ENCODE measurements at places on chromosomes 2 and 18.

GRCh38 chr2:119106301-119106897 lies 52.2 kb downstream of the C1QL2 start:
- DNase-seq = no peak

DNA sequence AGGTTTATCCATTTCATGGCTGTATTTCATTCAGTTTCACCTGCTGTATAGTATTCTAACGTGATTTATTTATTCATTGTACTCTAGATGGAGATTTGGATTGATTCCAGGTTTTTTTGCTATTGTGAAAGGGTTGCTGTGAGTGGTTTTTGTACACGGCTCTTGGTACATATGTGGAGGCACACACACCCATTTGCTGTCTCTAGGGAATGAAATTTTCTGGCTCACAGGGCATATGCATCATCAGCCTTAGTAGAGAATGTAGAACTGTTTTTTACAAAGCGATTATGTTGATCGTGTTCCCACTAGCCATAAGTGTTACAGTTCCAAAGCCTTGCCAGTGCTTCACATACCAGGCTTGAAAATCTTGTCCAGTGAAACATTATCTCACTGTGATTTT lies 5.1 kb downstream of the SPTBN1 start:
- DNase-seq = no peak

GRCh38 chr2:33321236-33321771 lies 155.1 kb upstream of the RASGRP3 start:
- peak; percentile 16 for DNase-seq

GRCh38 chr2:46925474-46926351 lies 10.1 kb upstream of the MCFD2 start:
- no peak for DNase-seq

DNA sequence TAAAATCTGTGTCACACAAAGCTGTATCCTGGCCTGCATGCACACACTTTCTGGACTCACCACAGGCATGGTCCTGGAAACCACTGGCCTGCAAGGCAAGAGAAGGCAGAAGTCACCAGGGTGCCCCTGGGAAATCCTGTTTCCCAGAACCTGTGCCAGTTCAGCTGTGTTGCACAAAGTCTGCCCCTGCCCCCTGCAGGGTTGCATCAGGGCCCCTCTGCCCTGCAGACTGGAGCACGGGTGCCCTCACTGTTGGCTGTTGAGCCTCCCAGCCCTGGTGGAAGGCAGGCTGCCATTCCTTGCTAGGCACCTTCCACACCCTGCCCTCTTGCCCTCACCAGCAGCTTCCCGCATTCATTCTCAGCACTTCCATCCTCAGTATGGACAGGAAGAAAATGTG lies 18.0 kb upstream of the TUBB6 start:
- DNase-seq = no peak

- no peak for DNase-seq
Measured at GRCh38 chr2:9488583-9489547, 14.5 kb downstream of the IAH1 start.

DNA sequence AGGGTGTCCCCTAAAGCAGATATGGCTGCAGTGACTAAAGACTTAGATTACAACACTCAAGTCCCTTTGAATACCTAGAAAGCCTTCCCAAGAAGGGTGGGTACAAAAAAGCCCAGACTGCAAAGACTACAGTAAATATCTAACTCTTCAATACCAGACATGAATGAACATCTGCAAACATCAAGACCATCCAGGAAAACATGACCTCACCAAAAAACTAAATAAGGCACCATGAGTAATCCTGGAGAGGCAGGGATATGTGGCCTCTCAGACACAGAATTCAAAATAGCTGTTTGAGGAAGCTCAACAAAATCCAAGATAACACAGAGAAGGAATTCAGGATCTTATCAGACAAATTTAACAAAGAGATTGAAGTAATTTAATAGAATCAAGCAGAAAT lies 138.2 kb upstream of the OTOS start:
- DNase-seq = no peak

GRCh38 chr18:58407649-58408407 lies 221.1 kb downstream of the ALPK2 start:
- no peak for DNase-seq

GRCh38 chr2:204110338-204110741 lies 173.8 kb downstream of the ICOS start:
- DNase-seq = peak; percentile 61

DNA sequence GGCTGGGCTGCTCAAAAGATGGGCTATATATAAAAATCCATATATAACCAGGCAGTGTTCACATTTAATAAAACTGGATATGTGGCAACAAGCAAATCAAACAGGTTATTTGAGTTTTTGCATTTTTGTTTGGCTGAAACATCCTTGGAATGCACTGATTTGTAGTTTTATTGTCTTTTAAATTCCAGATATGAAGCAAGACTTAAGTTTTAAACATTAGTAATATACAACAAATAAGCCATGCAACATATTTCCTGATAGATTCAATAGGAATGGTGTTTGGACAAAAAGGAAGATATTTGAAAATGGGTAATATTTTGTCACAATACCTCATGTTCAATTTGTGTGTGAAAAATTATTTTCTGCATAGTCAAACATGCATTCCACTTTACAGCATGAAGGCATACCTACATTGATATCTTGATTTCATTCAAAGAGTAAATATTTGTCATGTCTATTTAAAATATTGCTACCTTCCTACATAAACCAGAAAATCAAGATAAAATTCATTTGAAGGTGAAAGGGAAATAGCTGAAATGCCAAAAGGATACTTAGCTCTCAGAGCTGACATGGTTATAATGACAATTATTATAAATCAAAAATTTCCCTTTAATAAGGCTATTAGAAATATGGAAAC lies 132.3 kb upstream of the NETO1 start:
- DNase-seq = no peak

DNA sequence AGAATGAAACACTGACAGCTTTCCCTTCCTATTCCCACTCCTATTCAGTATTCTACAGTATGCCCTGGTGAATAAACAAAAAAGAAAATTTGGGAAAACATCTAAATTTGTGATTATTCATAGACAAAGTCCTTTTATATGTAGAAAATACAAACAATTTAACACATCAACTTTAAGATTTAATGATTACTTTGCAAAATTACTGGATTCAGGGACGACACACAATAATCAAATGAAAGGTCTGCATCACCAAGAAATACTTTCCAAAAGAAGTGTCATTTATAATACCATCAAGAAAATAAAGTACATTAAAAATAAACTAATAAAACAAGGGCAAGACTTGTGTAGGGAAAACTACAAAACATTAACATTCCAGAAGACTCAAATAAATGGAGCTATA lies 199.8 kb downstream of the KCNJ3 start:
- DNase-seq = no peak

DNA sequence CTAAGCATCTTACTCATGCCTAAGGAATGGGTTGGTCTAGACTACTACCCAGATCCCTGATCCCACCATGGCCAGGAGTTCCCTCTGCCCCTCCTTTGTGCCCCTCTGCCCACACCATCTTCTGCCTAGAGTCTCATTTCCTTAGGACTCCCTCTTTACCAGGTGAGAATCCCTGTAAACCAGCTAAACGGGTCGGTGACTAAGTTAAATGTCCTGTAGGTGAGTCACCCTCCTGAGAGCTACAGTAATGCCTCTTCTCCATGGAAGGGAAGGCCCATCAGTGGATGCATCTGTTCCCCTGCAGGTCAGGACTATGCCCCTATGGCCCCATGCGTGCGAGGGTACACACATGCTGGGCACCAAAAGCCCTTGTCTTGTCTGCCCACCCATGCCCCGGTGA lies 25.4 kb downstream of the PTGR3 start:
- DNase-seq = no peak

GRCh38 chr2:169107645-169108044 lies 38.3 kb downstream of the DHRS9 start:
- no peak for DNase-seq

- no peak for DNase-seq
Measured at GRCh38 chr2:101828673-101829334, 131.3 kb downstream of the MAP4K4 start.

DNA sequence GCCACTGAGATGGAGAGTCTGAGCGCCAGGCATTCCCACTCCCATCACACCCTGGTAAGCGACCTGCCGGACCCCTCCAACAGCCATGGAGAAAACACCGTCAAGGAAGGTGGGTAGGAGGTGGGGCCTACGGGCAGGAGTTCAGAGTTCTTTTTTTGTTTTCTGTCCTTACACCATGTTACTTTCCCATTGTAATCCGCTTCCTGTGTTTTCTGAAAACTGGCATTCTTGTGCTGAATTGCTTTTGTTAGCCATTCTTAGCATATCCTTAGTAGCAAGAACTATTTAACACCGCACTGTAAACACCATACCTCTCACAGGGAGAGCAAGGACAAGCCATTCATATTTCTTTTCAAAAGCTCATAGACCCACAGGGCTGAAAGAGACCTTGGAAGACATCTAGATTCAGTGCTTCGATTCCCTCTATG lies 46.2 kb downstream of the UNC80 start:
- DNase-seq = no peak

DNA sequence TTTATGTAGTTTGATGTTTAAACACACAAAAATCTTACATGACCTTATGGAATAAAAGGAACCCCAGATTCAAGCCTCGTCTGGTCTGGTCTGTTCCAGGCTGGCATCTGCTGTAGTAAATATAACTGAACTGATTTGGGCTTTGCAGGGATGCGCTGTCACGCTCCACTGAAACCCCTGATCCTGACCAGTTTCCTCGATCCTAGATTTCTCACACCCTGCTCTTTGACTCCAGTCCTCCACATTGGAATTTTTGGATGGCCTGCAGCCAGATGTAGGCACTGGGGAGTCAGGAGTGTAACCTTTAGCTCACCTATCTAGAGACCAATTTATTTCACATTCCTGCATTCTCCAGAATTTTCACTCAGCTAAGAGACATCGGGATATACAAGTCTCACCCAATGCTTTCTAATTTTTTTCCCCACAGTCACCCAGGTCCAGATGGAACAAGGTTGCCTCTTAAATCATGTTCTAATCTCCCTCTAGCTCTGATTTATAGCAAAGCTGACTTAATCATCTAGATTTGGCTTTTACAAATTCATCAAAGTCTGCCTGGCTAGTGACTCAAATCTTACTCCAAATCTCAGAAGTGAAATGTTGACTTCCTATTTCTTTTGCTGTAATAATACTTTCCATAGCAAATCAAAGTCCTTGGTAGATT lies 219.6 kb downstream of the CD226 start:
- DNase-seq = no peak
